ENCODE measurements at places on chromosomes 12 and 14.

GRCh38 chr12:115697340-115697739 is 580.2 kb downstream of the MED13L start:
- peak; percentile 45 for DNase-seq

DNA sequence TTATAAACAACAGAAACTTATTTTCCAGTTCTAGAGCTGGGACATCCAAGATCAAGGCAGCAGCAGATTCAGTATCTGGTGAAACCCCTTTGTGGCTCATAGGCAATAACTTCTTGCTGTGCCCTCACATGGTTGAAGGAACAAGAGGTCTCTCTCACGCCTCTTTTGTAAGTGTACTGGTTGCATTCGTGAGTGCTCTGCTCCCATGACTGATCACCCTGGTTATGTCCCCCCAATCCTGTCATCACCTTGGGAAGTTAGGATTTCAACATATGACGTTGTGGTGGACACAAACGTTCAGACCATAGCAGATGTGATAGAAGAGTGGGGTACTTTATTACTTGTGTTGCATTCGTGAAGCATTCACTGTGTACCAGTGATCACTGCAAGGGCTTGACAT is 184.0 kb downstream of the SRGAP1 start:
- peak; percentile 9 for DNase-seq

DNA sequence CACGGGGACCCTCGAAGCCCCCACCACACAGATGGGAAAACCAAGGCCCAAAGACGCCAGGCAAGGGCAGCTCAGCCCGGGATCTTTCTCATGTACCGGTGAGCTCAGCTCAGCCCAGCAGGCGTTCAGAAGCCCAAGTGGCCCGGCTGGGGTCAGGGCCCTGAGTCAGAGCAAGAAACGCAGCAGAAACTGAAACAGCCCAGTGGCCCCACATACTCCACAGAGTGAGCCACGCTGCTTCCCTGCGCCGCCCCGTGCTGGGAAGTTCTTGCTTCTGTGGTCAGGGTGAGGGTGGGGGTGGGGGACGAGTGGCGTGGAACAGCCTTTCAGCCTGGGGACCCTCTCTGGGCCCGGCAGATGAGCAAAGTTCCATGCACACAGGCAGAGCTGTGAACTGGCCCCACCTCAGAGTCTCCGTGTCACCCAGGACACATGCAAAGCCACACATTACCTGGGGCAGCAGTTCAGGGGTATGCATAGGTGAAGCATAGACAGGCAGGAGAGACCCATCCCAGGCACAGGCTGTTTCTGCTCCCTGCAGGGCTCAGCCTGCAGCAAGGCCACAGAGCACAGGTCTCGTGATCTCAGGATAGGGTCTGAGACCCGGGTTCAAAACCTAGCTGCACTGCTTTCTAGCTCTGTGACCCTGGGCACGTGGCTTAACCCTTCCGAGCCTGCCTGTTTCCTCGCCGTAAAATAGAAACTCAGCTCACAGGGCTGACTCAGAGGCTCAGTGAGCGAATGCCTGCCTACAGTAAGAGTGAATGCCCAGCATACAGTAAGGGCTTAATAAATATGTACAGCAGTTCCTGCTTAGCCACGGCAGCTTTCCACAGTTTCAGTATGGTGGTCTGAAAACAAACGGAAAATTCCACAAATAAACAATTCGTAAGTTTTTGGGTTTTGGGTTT is 21.6 kb downstream of the NCOR2 start:
- peak; percentile 51 for DNase-seq

GRCh38 chr12:96212456-96213375 is 18.5 kb downstream of the ELK3 start:
- no peak for DNase-seq

DNA sequence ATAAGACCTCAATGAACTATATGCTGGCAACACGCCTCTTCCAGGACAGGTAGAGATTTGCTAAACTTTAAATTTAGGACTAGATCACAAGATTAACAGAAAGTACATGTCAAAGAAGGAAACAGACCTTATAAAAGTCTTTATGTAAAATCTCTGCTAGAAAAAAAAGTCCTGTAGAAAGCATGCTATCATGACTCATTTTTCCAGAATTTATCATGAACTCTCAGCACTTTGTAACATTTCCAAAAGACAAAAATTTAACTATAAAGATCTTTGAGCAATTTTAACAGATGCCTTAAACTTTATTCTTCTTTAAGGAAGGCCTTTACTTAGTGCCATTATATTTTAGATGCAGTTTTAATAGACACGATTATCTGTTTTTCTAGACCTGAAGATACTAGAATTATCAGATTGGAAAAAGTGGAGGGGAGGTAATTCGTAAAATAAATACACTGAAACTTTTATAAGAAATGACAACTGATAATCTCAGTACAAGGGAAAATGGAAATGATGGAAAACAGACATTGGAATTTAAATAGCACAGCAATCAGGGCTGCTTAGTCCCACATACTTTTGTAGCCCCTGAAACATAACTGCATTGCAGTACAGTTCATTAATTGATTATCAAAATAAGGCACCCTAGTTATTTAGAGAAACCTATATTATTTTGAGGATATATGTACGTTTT is 92.0 kb downstream of the TTLL5 start:
- no peak for DNase-seq

- no peak for DNase-seq
These were observed 131.4 kb downstream of the LMNTD1 start for GRCh38 chr12:25421651-25422167.

GRCh38 chr14:74217672-74218448 is 21.4 kb upstream of the VSX2 start:
- peak; percentile 68 for DNase-seq

DNA sequence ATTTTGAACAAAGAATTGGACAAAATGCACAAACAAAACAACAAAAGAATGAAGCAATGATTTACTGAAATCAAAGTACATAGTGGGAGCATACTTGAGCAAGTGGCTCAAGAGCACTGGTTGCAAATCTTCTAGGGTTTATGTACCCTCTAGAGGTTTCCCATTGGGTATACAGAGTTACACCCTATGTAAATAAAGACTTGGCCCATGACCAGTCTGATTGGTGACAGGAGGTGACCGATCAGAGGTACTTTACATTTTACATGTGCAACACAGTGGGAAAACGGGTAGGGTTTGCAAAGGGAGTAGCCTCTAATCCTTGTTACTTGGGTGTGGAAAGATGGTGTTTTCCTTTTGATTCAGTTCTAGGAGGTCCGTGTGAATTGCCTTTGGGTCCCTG is 10.6 kb upstream of the FAM181A start:
- no peak for DNase-seq

DNA sequence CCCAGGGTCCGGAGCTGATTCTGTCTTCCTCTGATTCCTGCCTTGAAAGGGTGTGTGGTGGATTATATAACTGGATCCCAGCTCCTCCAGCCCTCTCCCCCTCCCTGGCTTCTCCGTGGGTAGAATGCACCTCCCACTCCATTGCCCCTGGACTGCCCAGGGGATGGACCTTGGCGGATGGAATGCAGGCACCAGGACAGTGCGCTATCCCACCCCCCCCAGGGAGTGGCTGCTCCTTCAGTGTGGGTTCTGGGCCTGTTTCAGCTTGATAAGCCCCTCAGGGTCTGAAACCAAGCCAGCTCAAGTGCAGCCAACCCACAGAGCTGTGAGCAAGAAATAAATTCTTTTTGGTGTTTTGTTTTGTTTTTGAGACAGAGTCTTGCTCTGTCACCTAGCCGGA is 112.4 kb upstream of the TMEM132D start:
- DNase-seq, result no peak

DNA sequence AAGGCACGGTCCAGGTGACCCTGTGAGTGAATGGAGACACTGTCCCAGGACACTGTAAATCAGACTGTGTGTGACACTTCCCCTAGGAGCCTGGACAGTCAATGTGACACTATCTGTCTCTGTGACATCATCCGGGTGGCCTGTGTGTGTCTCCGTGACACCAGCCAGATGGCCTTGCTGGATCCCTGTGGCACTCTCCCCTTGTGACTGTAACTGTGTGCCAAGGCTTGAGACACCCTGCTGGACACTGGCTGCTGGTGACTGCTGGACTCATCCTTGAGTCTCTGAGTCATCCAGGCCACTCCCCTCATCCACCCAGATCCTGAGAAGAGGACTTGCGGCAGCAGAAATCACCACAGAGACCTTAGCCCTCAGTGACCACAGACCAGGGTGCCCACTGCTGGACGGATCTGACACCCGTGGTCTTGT is 51.6 kb downstream of the MVK start:
- no peak for DNase-seq
